Right atrium auricular region (tissue), 2 donors: ENCODE measurements at places on chromosomes 1 and 21. TPM values are rescaled to one million over a fixed set of nuclear protein-coding genes. Genes with fewer than 3 reads are reported as not detected.

NVL gene
- total RNA-seq, result 7.5 TPM

TSEN15 gene
- 42.8 TPM for total RNA-seq

ZMYND12 gene
- 0.26 TPM for total RNA-seq

EXOSC10 gene
- total RNA-seq, result 20.5 TPM

CCDC28B gene
- 11.2 TPM for total RNA-seq

RABGGTB gene
- 38.5 TPM for total RNA-seq

WDR47 gene
- 14.0 TPM for total RNA-seq

PADI4 gene
- total RNA-seq, result 0.19 TPM

WNT3A gene
- total RNA-seq, result not detected

SLAMF9 gene
- total RNA-seq, result not detected

GRCh38 chr1:175572932-175573868 is 170.2 kb downstream of the TNR start:
- no peak overlapping the region for H3K4me3 ChIP-seq
- H3K36me3 ChIP-seq, result no peaks in the 10 kb centered on the region
- H3K27ac ChIP-seq, result no peak overlapping the region
- no peaks in the 10 kb centered on the region for H3K27me3 ChIP-seq
- no peak for DNase-seq

- H3K27ac ChIP-seq, result no peak overlapping the region
- H3K27me3 ChIP-seq, result no peaks in the 10 kb centered on the region
- DNase-seq, result no peak
- no peaks in the 10 kb centered on the region for H3K36me3 ChIP-seq
- no peaks in the 10 kb centered on the region for H3K4me1 ChIP-seq
Measured at GRCh38 chr1:205373022-205373797, 16.5 kb upstream of the KLHDC8A start.

DNA sequence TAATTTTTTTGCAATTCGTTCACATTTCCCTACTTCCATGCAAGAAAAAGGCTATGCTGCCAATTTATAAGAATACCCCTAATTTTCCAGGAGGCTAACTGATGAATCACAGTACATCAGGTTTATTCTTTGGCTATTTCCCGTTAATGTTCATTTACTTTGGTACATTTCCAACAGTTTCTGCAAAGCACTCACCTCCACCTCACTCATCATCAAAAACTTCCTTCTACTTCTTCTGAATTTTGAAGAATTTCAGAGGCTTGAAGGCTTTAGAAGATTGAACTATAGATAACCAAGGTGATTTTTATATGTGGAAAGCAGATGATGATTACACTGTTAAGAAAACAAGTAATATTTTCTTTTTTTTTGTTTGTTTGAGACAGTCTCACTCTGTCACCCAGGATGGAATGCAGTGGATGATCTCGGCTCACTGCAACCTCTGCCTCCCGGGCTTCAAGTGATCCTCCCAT is 60.5 kb upstream of the HP1BP3 start:
- H3K27me3 ChIP-seq, result no peaks in the 10 kb centered on the region
- no peaks in the 10 kb centered on the region for H3K4me1 ChIP-seq
- no peak overlapping the region for H3K4me3 ChIP-seq
- DNase-seq, result no peak
- peaks cover 45% of the 10 kb centered on the region for H3K36me3 ChIP-seq

DNA sequence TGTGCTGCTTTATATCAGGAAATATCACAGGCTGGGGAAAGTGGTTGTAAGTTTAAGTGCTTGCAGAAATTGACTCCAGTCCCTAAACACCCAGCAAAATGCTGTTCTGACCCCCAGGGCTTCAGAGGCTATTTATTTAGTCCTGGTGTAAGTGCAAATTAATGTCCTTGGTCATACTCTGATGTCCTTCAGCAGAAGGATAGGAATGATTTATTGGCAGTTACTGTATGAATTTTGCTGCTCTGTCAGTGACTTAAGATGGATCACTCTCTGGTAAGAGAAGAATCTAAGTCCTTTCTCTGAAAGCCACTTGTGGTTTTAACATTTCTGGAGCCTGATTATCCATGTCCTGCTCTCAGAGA is 21.9 kb downstream of the FAM20B start:
- no peaks in the 10 kb centered on the region for H3K4me1 ChIP-seq
- H3K36me3 ChIP-seq, result no peaks in the 10 kb centered on the region
- no peak overlapping the region for H3K4me3 ChIP-seq
- H3K27me3 ChIP-seq, result no peaks in the 10 kb centered on the region

DNA sequence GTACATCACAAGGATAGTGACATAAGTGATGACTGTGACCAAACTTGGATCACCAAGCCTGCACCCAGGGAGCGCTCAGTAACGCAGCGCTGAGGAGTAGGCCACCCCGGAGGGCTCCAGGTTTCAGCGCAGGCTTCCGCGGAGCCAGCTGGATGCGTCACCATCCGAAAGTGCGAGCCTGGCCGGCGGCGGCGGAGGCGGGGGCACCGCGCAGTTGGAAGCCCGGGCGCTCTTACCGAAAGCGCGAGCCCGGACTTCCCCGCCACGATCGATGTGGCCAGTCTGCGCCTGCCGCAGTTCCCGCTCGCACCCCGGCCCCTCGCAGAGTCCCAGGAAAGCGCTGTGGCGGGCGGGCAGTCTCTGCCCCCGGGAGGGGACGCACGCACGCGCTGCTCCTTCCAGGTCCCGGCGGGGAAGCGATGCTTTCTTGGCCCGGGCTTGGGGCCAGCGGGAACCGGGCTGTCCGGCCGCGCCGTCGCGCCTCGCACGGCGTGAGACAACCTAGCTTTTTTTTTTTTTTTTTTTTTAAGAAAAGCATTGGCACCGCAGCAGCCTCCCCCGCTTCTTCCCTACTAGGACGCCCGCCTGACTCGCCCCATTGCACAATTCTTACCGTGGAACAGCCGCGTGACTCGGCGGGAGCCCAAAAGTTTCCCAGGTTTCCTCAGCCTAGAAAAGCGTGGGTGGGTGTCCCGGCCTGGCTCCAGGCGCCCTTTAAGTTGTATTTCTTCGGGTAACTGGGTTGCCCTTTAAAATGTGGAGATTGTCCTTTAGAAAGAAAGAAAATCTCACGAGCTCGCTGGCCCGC is 36.4 kb upstream of the JAK1 start:
- no peaks in the 10 kb centered on the region for H3K36me3 ChIP-seq
- no peaks in the 10 kb centered on the region for H3K4me1 ChIP-seq
- peak; percentile 95 for DNase-seq
- H3K27me3 ChIP-seq, result no peaks in the 10 kb centered on the region
- peak overlapping the region; percentile 63 for H3K4me3 ChIP-seq
- H3K27ac ChIP-seq, result peak overlapping the region; percentile 98

- no peak for DNase-seq
- H3K4me1 ChIP-seq, result no peaks in the 10 kb centered on the region
- no peak overlapping the region for H3K4me3 ChIP-seq
- peak overlapping the region; percentile 6 for H3K27ac ChIP-seq
Measured at GRCh38 chr1:204894031-204894430, 23.4 kb downstream of the NFASC start.

DNA sequence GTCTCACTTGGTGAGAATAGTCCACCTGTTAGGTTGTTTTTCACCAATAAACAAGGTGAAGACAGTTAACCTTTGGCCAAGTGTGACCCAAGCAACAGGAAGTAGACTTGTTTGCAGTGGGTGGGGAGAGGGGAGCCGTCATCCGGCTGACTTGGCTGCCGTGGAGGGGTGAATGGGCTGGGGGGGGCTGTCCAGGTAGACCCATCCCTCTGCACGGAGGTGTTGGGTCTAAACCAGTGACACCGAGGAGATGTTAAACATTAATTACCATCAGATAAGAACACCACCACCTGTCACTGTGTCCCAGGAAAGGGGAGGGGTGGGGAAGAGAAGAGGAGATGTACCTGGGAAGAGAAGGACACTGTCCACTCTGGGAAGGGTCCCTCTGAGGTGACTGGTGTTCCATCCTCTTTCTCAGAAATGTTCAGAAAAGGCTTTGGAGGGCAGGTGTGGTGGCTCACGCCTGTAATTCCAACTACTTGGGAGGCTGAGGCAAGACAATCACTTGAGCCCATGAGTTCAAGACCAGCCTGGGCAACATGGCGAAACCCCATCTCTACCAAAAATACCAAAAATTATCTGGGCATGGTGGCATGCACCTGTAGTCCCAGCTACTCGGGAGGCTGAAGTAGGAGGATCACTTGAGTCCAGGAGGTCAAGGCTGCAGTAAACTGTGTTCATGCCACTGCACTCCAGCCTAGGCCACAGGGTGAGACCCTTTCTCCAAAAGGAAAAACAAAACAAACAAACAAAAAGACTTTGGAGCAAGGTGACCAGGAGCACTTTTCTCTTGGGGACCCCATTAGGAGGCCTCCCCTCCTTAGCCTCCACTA is 6.7 kb upstream of the MYOM3 start:
- H3K27ac ChIP-seq, result no peak overlapping the region
- no peak for DNase-seq
- H3K27me3 ChIP-seq, result peaks cover 3% of the 10 kb centered on the region
- H3K4me3 ChIP-seq, result no peak overlapping the region

- no peaks in the 10 kb centered on the region for H3K36me3 ChIP-seq
- DNase-seq, result no peak
- peaks cover 18% of the 10 kb centered on the region for H3K4me1 ChIP-seq
Measured at GRCh38 chr1:44415013-44415412, 10.0 kb downstream of the RNF220 start.

DNA sequence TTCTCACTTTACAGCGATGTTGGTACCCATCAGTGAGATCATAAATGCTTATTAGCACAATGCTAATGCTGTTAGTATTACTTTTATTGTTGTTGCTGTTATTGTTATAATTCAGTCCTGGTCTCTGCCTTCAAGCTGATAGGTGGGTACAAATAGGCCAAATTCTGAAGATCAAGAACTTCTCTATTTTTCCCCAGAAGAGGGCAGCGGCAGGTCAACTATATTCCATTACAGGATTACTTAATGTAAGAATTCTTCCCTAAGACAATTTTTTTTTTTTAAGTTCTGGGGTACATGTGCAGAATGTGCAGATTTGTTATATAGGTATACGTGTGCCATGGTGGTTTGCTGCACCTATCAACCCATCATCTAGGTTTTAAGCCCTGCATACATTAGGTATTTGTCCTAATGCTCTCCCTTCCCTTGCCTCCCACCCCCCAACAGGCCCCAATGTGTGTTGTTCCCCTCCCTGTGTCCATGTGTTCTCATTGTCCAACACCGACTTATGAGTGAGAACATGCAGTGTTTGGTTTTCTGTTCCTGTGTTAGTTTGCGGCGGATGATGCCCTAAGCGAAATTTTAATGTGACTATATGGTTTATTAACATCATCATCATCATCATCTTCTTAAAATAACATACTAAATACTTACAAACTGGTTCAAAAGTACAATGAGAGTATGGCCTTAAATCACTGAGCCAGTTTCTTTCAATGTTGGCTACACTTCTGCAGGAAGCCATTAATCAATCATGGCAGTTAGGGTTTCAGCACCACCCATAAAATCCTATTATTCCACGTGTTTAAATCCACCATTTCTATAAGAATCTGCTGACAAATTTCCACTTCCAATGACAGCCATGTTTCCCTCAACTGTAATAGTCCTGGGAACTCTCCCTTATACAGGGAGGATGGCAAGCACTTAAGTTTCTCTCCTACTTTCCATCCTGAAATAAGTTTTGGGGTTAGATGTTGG is 19.2 kb downstream of the SLC19A2 start:
- H3K27me3 ChIP-seq, result no peaks in the 10 kb centered on the region
- no peak overlapping the region for H3K4me3 ChIP-seq
- no peaks in the 10 kb centered on the region for H3K4me1 ChIP-seq
- peaks cover 33% of the 10 kb centered on the region for H3K36me3 ChIP-seq

- H3K4me3 ChIP-seq, result no peak overlapping the region
- H3K4me1 ChIP-seq, result no peaks in the 10 kb centered on the region
- no peak overlapping the region for H3K27ac ChIP-seq
- H3K36me3 ChIP-seq, result no peaks in the 10 kb centered on the region
Measured at GRCh38 chr21:32206631-32207405, 72.0 kb downstream of the MIS18A start.

DNA sequence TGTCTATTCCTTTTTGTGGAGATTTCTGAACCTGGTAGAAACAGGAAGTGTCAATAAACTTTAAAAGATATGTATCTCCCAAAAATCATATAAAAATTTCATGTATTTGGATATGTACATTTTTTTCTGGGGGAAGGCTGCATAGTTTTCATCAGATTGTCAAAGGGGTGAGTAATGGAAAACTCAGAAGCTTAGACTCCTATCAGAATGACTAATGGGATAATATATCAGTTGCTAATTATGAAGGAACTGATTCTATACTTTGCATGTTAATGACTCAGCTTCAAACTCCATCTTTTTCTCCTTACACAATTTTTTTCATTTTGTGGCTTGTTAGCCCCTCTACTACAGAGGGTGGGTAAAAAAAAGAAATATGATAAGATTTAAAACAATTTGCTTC is 55.9 kb downstream of the GON4L start:
- no peak overlapping the region for H3K27ac ChIP-seq
- no peak overlapping the region for H3K4me3 ChIP-seq
- H3K36me3 ChIP-seq, result peaks cover 45% of the 10 kb centered on the region
- H3K27me3 ChIP-seq, result no peaks in the 10 kb centered on the region
- H3K4me1 ChIP-seq, result no peaks in the 10 kb centered on the region

DNA sequence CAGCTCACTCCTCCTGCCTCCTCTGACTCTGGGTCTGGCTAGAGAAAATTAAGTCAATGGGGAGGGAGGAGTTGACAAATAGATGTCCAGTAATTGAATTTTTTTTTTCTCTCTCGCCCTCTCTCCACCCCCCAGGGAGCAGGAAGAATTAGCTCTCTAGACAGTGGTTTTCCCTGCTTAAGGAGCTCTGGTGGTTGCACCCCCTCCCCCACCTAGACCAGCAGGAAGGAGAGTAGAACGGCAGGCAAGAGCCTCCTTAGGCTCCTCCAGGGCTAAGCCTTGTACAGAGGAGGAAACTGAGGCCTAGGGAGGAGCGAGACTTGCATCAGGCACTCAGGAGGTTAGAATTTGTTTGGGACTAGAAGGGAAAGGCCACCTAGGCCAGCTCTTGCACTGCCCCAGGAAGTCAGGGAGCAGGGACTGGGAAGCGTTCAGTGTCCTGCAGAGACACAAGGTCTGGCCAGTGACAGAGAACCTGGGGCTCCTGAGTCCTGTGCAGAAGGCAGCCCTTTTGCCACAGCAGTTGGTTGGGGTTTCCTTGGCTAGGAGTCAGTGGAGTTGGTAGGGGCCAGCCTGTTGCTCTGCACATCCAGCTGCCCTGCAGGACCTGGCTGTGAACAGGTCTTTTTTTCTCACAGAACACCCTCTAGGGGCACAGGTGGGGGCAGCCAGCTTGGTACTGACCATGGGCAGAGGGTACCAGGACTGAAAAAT is 49.5 kb upstream of the ACOT11 start:
- H3K27ac ChIP-seq, result no peak overlapping the region
- no peak for DNase-seq
- H3K4me1 ChIP-seq, result no peaks in the 10 kb centered on the region

DNA sequence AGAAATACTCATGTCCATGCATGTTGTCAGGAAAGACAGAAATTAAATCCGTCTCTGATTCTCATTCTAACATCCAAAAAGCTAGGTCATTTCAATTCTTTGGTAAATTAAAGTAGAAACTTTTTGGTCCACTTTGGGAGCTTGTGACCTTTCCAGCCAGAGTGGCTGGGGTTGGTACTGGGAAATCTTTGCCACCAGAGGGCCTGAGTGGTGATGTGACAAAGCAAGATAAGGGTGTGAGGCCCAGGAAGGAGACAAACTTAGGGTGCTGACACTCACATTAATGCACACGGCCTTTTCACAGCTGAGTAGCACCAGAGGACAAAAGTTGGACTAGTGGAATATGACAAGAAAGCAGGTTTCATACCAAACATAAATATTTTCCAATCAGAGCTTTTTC is 144.3 kb downstream of the DNM3 start:
- H3K27ac ChIP-seq, result no peak overlapping the region
- H3K27me3 ChIP-seq, result no peaks in the 10 kb centered on the region
- H3K36me3 ChIP-seq, result no peaks in the 10 kb centered on the region
- no peak overlapping the region for H3K4me3 ChIP-seq
